Hematopoietic multipotent progenitor cell (in vitro differentiated cells): ENCODE measurements at places on chromosomes 6 and 20.

DNA sequence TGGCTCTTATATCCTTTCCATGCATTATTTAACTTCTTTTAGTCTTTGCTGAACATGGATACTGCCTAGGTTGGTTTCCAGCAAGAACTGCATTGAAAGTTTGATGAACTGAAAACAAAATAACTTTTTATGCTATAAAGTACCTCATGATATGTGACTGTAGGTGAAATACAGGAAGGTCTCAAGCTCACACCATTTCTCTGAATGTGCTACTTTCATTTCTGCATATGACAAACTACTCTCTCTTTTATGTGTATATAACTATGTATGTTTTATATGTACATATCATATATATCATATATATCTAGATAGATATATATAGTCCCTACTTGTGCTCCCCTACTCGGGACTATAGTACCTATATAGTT is 65.9 kb downstream of the AIG1 start:
- DNase-seq, result no peak

DNA sequence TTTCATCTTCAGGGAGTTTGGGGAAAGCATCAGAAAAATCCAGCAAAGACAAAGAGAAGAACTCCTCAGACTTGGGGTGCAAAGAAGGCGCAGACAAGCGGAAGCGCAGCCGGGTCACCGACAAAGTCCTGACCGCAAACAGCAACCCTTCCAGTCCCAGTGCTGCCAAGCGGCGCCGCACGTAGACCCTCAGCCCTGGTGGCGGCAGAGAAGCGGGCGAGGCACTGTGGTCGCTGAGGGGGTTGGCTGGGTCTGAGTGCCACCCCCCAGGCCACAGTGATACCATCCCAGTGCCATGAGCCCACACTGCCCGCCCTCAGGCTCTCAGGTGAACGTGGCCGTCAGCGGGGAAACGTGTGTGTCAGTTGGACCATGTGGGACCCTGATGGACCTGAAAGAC is 3.2 kb downstream of the MRGBP start:
- no peak for DNase-seq

DNA sequence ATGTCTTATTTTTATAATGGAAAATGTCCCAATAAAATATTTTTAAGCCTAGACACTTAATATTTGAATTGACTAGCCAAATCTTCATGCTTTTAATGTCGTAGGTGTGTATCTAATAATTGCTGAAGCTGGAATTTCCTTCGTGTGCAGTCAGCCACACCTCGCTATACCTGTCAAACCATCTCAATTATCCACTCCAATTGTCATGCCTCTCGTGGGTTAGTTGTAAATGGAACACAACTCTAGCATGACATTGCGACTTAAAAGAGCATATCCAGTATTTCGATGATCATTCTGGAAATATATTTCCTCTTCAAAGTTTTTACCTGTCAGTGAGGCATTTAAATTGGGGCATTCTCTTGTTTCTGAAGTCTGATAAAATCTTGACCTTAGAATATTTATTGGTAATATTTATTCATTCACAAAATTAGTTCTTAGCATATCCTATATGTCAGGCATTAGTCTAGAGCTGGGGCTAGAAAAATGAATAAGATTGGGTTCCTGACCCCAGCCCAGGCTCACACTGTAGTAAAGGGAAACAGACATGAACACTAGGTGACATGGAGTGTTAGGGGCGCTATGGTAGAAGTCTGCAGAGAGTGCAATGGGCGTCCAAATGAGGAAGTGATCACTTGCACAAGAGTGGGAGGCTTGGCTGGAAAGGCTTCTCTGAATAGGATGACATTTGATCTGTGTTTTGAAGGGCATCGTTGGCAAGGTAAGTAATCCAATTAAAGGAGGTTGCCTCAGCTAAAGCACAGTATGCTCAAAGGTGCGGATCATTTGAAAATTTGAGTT is 11.0 kb upstream of the CFAP206 start:
- DNase-seq, result no peak

DNA sequence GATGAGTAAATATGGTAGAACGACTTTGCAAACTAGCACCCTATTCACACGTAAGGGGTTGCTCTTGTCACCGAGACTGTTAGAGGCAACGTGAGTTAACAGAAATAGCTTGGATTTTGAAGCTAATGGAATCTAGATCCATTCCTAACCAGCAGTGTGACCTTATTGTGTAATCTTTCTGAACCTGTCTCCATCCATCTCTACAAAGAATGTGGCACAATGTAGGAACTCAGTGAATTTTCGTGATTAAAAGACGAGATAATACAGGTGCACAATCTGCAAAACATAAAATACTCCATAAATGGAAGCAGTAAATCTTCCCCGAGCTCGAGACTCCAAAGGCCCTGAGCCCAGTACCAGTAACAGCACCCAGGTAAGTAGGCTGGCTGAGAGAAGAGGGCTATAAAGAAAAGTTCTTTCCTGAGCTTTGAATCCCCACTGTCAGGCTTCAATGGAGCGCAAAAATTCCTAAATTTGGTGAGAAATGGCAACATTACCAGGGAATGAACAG is 801 bp upstream of the KIFC1 start:
- DNase-seq, result no peak

GRCh38 chr20:24993337-24994185 is 1.0 kb upstream of the APMAP start:
- no peak for DNase-seq

GRCh38 chr6:98516206-98516605 is 318.2 kb upstream of the POU3F2 start:
- DNase-seq, result no peak

- DNase-seq, result no peak
Measured at GRCh38 chr20:44014807-44015732, 100.4 kb downstream of the TOX2 start.

DNA sequence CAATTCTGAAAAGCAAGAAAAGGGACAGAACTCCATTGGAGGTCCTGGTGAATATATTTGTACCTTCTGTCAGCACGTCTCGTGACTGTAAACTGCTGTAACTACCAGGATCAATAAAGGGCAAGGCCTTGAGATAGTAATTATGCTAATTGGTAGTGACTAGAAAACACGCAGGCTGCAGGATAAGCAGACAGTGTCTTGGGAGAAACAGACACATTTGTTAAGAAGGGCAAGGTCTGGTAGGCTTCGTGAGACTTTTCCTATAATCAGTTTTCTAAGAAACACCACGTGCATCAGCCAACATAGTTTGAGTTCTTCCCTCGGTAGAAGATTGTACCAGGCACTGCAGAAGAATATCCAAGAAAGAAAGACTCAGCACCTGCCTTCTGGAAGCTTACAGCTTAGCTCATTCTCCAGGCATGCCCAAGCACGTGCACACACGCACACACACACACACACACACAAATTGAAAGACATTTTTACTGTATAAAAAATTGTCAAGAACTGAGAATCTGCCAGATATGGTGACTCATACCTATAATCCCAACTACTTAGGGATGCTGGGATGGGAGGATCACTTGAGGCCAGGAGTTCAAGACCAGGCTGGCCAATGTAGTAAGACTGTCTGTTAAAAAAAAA is 167.0 kb upstream of the SASH1 start:
- DNase-seq, result no peak

- DNase-seq, result no peak
Measured at GRCh38 chr6:170073846-170074245, 217.0 kb downstream of the DLL1 start.

- peak; percentile 32 for DNase-seq
Measured at GRCh38 chr6:37382994-37383765, 29.4 kb downstream of the RNF8 start.

DNA sequence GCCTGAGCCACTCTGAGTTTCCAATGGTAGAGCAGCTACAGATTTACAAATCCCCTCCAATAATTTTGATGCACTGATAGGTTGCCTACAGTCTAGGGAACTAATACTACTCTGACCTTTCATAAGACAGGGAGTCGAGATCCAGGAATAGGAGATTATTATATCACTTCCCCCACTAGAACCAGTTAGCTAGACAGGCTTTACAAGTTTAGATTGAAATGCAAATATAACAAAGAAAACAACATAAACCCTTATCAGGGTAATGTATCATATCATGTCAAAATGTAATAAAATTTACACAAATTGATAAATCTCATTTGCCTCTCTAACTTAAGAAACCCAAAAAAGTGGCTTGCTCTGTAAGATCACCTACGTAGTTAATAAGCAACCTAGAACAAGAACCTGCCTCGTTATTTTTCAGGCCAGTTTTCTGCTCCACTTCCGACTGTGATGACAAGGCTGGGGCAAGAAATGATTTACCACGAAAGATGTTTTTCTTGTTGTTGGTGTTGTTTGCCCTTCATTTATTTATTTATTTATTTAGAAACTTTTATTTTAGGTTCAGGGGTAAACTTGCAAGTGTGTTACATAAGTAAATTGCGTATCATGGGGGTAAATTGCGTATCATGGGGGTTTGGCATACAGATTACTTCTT is 504.2 kb upstream of the ID4 start:
- DNase-seq, result no peak

DNA sequence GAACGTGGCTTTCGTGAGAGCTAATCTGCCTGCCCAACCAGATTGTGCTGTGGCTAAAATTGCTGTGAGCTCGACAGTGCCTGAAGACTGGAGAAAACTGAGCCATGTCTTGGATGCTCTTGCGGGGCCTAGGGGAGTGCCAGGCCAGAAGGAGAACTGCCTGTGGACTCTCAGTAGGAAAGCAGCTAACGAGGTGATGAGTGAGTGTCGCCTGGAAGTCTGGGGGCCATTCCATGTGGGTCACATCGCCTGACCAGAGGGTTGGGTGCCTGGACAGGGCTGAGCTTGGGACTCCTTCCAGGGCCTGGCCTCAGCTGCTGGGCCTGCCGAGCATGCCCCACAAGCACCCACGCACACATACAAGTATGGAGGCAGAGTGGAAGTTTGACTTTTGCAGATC is 166.5 kb downstream of the VEGFA start:
- no peak for DNase-seq

GRCh38 chr6:101395345-101395744 is 1.8 kb downstream of the GRIK2 start:
- DNase-seq, result no peak

DNA sequence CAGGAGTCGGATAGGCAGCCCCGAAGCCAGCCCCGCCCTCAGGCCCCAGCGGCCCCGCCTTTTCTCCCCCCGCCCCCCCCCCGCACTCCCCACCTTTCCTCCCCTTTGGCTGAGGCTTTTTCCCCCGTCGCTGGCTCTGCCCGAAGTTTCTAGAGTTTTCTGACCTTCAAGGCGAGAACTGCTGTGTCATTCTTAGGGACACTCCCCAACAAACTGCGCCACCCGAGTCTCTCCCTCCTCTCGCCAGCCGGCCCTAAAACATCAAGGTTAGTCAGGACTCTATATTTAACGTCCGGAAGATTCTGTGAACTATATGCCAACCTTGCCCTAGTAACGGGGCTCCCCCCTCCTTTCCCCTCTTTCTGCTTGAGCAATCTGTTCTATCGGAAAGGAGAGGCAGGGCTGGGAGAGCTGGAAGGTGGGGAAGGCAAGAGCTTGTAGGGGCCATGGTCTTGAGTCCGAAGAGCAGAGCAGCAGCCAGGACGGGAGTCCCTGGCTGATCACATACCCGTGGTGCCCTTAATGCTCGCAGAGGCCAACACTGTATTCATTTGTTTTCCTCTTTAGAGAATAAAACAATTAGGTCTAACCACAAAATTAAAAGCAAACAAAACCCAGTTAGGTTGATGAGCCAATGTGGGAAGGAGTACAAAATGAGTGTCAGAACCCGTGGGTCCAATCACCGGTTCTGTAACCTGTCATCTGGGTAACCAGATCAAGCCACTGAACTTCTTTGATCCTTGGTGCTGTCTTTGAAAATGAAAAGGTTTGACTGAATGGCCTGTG is 5.3 kb upstream of the HSPA1B start:
- peak; percentile 80 for DNase-seq

GRCh38 chr6:38876475-38876874 is 161.4 kb downstream of the DNAH8 start:
- peak; percentile 14 for DNase-seq

DNA sequence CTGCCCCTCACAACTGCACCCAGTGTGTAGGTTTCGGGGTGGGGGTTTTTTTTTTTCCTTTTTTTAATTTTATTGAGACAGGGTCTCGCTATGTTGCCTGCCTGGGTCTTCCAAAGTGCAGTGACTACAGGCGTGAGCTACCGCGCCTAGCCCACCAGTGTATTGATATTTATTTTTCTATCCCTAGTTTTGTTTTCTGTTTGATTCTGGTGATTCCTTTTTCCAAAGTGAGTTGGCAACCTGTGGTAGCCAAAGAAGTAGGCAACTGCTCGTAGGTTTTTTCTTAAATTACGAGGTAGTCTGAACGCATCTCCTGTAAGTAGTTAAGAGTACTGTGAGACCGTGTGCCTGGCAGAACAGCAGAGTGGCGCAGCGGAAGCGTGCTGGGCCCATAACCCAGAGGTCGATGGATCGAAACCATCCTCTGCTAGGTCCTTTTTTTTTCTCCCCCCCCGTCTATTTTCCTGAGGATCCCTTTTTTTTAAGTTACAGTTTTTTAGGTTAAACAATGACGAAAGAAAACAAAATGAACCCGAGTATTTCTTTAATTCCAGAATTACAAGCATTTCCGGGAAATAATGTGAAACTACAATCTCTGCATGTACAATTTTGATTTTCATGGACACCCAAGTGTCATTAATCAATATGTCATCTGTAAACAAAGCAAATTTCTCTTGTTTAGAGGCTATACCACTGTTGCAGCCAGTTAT is 78.7 kb upstream of the BTN3A2 start:
- peak; percentile 72 for DNase-seq

- DNase-seq, result peak; percentile 63
Measured at GRCh38 chr6:41531591-41532582, 14.3 kb upstream of the FOXP4 start.

DNA sequence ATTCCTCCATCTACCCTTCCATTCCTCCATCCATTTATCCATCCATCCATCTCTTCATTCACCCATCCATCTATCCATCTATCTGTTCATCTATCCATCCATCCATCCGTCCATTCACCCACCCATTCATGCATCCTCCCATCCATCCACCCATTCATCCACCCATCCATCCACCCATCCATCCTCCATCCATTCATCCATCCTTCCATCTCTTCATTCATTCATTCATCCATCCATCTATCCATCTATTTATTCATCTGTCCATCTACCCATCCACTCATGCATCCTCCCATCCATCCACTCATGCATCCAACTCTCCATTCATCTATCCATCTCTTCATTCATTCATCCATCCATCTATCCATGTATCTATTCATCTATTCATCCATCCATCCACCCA is 380.9 kb downstream of the CDH4 start:
- no peak for DNase-seq

- DNase-seq, result no peak
Measured at GRCh38 chr6:79869184-79869583, 78.2 kb downstream of the ELOVL4 start.
